ENCODE measurements at places on chromosomes 16 and 17. TPM values are rescaled to one million over a fixed set of nuclear protein-coding genes. Genes with fewer than 3 reads are reported as not detected.
A peak's percentile ranks its signal among the peaks of the same experiment; 100 is the strongest.

DNA sequence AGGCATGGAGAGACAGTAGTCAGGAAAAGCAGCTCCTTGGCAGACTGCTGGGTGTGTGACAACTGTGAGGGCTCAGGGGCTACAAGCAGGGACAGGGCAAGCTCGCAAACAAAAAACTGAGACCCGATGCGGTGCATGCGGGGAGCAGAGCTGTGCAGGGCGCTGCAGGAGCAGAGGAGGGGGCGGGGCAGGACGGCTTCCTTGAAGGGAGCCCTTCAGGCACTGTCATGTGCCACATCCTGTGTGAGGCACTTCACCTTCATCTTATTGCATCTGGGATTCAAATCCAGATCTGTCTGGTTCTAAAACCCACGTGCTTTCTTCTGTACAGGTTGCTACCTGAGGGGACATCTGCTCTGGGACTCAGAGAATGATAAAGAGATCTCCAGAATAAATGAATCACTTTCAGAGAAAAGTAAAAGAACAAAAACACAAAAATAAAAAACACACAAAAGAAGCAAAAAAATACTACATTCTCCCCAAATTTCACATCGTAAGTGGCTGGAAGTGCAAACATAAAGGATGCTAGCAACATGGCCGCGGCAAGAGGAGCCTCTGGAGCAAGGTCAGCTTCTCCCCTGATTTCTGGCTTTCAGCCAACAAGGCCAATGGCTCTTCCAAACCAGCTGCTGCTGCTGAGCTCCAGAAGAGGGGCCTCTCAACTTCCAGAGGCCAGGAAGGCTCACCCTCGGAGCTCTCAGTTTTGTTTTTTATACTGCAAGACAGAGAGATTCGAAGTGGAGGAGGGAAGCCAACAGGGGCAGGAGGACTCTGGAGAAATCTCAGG lies 14.2 kb downstream of the LYRM9 start:
- no peak for DNase-seq
- H3K36me3 ChIP-seq = 0 out of 2 replicates have a peak, but pooled peaks cover 5% of the 10 kb centered on the region
- H3K27me3 ChIP-seq = no peaks in the 10 kb centered on the region

GRCh38 chr16:67537270-67537635 lies 8.6 kb downstream of the RIPOR1 start:
- peaks cover 49% of the 10 kb centered on the region for H3K27me3 ChIP-seq
- no peak overlapping the region for H3K27ac ChIP-seq
- H3K4me3 ChIP-seq = peak overlapping the region; percentile 66
- peaks cover 2% of the 10 kb centered on the region for H3K36me3 ChIP-seq
- H3K4me1 ChIP-seq = peaks cover 2% of the 10 kb centered on the region

DNA sequence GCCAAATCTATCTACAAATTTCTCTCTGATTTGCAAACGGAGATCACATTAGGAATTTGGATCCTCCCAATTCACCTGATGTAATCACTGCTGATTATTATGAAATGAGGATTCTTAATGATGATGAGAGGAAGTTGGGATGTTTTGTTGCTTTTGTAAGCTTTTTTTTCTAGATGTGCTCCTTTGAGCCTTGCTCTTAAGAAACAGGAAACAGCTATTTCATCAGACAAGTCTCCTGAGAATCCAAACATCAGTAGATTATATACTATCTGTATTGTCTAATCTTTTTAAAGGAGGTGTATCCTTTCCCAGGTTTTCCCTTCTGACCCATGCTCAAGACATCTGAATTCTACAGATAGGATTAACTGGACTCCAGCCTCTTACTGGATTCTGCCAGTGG lies 73.3 kb downstream of the KIF2B start:
- H3K36me3 ChIP-seq = no peaks in the 10 kb centered on the region
- H3K27me3 ChIP-seq = no peaks in the 10 kb centered on the region
- no peaks in the 10 kb centered on the region for H3K4me1 ChIP-seq
- H3K4me3 ChIP-seq = no peak overlapping the region
- H3K27ac ChIP-seq = no peak overlapping the region

DNA sequence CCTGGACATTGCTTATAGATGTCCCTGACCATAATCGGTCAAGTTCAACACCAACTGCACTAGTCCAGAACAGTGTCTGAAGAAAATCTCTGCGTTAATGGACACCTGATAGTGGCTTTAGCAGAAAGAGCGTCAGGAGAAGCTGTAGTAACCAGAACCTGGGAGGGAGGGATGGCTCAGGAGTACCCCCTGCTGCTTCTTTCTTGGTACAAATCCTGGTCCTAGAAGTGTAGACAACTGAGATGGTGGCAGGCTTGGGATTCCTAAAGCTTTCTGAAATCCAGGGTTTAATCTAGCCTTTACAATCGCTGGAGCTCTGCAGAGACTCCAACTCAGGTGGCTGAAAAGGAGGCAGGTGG lies 5.4 kb downstream of the MAP3K14 start:
- no peak overlapping the region for H3K4me3 ChIP-seq
- no peak overlapping the region for H3K27ac ChIP-seq
- no peak for DNase-seq
- H3K36me3 ChIP-seq = peaks cover 8% of the 10 kb centered on the region

GAST gene
- not detected for total RNA-seq

ZNF688 gene
- 4.5 TPM for total RNA-seq

CAPNS2 gene
- total RNA-seq = 0.29 TPM

MEFV gene
- total RNA-seq = not detected
